Stimulated activated CD4-positive, alpha-beta T cell treated with anti-CD3 and anti-CD28 coated beads, Interleukin-12 subunit alpha, Interleukin-12 subunit beta, amount 100 ng/mL, for 48 hours (primary cell): ENCODE measurements at places on chromosomes 7 and 10.

DNA sequence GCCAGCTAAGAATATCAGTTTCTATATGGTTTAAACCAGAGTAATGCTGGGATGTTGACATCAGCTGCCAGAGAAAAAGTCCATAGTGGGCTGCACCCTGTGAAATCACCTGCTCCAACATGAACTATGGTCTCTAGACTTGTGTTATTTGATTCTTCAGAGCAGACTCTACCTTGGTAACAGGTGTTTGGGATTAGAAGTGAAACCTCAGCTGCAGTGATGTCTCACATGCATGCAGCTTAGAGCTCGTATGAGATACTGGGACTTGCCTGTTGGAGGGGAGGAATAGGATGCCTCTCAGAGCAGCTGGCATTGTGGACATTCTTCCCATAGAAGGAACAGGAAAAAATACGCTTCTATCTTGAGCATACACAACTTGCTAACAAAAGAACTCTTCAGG lies 287.1 kb upstream of the CSTF2T start:
- DNase-seq, result no peak

DNA sequence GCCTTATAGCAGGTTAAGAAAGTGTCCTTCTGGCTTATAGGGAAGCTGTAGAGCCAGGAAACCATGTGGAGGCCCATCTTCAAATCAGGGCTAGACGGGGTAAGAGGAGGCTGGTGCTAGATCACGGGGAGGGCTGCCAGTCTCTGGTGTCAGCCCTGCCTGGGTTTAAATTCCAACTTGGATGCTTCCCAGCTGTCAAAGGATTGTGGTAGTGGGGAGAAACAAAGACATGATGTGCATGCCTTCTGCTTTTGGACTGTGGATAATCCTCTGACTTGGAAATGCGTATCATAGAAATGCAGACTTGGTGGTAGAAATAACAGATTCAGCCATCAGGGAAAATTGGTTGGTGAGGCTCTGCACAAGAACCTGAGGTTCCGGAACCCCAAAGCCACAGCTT lies 325.6 kb downstream of the PHTF2 start:
- no peak for DNase-seq

- DNase-seq, result no peak
These were observed 325.9 kb upstream of the SEMA3D start for GRCh38 chr7:85512790-85513189.

GRCh38 chr10:82399850-82400249 lies 524.9 kb downstream of the NRG3 start:
- DNase-seq, result no peak

DNA sequence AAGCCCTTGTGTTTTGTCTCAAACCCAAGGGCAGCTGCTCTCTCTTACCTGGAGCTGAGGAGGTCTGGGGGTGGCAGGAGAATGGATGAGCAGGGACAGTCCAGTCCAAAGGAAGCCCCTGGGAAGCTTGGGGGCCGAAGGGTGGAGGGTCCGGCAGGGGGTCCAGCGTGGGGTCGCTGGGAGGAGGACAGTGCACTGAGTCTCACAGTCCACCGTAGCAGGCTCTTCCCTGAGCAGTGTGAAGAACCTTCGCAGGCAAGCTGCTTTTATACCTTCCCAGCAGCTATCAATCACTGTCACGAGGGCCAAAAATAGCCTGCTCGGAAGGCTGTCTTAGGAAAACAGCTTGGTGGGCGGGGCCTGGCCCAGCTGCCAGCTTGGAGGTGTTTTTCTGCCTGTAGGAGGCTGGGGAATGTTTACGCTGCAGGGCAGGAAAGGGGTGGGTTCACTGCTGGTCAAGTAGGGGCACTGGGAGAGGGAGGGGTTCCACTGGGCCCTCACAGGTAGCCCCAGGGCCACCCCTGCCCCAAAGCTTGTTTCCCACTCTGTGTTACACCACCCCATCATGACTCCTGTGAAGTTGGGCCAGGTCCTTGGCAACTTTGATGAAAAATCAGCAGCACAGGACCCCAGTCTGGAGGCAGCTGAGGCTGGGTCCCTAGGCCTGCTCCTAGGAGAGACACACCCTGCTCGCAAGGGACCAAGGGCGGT lies at the start of gene DEPP1:
TSS of gene DEPP1 (minus strand) at position 240 of the 711 bp plus-strand sequence. CDS start 779 bp downstream, outside the sequence.
- no peak for DNase-seq
